ENCODE measurements at places on chromosomes 3 and 15.

GRCh38 chr3:48222616-48223513, at the start of gene CAMP:
Gene CAMP, plus strand, starts transcription at chr3:48223495. Its CDS starts 17 bp downstream, at chr3:48223512.
- no peak within 1 kb of the TSS for H3K27ac ChIP-seq
- H3K36me3 ChIP-seq, result no peaks in the 10 kb centered on the region
- DNase-seq, result no peak

- H3K27me3 ChIP-seq, result no peaks in the 10 kb centered on the region
- H3K4me3 ChIP-seq, result no peak overlapping the region
- no peaks in the 10 kb centered on the region for H3K4me1 ChIP-seq
- H3K36me3 ChIP-seq, result peaks cover 32% of the 10 kb centered on the region
- DNase-seq, result no peak
- no peak overlapping the region for H3K27ac ChIP-seq
Observed at GRCh38 chr15:41423979-41424659, 7.2 kb downstream of the RTF1 start.

DNA sequence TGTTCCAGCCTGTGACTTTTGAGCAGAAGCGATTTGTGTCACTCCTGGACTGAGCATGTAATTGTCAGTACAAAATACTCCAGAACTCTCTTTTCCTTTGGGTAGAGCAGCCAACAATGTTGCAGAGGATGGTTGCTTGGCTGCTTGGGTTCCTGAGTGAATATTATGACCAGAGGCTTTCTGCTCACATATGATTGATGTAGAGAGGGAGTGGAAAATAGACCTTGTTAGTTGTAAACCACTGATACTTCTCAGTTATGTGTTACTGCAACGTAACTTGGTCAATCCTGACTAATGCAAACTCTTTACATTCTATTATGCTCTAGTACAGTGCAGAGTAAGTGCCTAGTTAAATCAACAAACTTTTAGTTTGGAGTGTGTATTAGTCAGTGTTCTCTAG, 322.6 kb upstream of the KCNH8 start:
- H3K4me1 ChIP-seq, result no peaks in the 10 kb centered on the region
- H3K36me3 ChIP-seq, result no peaks in the 10 kb centered on the region
- no peak overlapping the region for H3K27ac ChIP-seq
- no peak for DNase-seq

DNA sequence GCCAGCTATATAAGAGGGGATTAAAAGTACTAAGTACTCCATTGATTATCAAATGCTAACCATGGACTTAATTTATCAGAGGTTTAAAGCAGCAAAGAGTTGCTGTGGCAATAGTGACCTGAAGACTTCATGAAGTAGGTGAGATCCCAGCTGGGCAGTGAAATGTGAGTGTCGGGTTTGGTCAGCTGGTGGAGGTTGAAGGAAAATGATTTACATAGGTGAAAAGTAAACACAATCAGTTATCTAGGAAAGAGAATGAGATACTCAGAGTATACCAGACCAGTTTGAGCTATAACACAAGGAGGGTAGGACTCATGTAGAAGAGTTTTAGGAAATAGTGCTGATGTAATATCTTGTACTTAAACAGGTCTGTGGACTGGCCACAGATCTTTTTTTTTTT, 16.5 kb upstream of the FBXO22 start:
- no peak for DNase-seq
- no peak overlapping the region for H3K27ac ChIP-seq
- no peaks in the 10 kb centered on the region for H3K27me3 ChIP-seq
- peaks cover 86% of the 10 kb centered on the region for H3K36me3 ChIP-seq

DNA sequence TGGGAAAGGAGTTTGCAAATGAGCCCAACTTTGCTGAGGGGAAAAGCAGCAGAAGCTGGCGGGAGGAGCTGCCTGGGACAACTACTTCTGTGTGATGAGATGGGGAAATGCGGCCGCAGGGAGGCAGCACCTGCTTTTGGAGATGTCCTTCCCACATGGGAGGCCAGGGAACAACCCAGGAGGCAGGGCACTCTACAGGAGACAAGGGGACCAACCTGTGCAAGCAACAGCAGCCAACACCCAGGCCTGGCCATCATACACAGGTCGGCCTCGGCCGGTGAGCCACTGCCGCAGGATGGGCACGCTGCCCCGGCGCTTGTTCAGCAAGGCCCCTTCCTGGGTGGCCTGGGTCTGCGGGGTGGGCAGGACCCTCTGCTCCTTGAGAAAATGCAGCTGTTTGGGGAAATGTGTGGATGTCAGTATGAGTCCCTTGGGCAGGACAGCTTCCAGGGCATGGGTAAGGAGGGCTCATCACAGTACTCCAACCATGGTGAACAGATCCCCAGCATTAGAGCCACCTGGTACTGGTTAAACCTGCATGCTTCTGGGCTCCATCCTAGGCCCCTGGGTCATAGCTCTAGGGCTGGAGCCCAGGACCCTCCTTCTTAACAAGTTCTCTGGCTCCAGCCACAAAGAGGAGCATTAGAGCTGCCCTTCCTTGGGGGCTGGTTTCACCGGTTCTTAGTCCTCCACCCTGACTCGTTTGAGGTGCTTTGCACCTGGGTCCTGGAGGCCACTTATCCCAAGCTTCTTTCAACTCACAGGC, 11.6 kb downstream of the EPB42 start:
- no peaks in the 10 kb centered on the region for H3K4me1 ChIP-seq
- H3K36me3 ChIP-seq, result no peaks in the 10 kb centered on the region
- no peak overlapping the region for H3K27ac ChIP-seq
- no peaks in the 10 kb centered on the region for H3K27me3 ChIP-seq
- no peak for DNase-seq
- no peak overlapping the region for H3K4me3 ChIP-seq

- H3K27ac ChIP-seq, result no peak overlapping the region
- no peak for DNase-seq
- H3K4me1 ChIP-seq, result no peaks in the 10 kb centered on the region
- no peaks in the 10 kb centered on the region for H3K36me3 ChIP-seq
- H3K4me3 ChIP-seq, result no peak overlapping the region
Observed at GRCh38 chr15:25796395-25796794, 66.7 kb downstream of the ATP10A start.

GRCh38 chr3:42424911-42425310, 14.5 kb upstream of the LYZL4 start:
- no peaks in the 10 kb centered on the region for H3K27me3 ChIP-seq
- no peak overlapping the region for H3K4me3 ChIP-seq

GRCh38 chr3:105513042-105513441, 146.3 kb downstream of the ALCAM start:
- no peak overlapping the region for H3K4me3 ChIP-seq
- no peak overlapping the region for H3K27ac ChIP-seq
- no peaks in the 10 kb centered on the region for H3K27me3 ChIP-seq
- DNase-seq, result no peak
- no peaks in the 10 kb centered on the region for H3K4me1 ChIP-seq
- H3K36me3 ChIP-seq, result no peaks in the 10 kb centered on the region

GRCh38 chr3:37442397-37442796, 268.0 kb upstream of the LRRFIP2 start:
- no peaks in the 10 kb centered on the region for H3K36me3 ChIP-seq
- H3K27me3 ChIP-seq, result no peaks in the 10 kb centered on the region
- no peak overlapping the region for H3K4me3 ChIP-seq
- DNase-seq, result no peak
- no peak overlapping the region for H3K27ac ChIP-seq

DNA sequence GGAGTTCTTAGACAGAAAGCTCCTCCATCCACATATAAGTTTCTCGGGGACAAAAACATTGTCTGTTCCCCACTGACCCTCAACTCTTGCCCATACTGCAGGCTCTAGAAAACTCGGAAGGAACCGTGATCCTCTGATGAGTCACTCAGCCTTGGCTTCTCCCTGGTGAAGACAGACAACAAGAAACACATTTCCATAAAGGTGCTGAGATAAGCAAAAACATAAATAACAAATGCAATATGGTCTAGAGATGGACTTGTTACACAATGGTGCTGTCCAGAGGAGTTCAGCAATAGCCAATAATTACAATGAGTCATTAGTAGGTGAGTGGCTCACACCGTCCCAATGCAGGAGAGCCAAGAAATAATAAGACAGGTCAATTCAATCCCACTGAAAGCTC, 43.7 kb downstream of the MAGI1 start:
- H3K27ac ChIP-seq, result no peak overlapping the region
- DNase-seq, result no peak
- no peaks in the 10 kb centered on the region for H3K27me3 ChIP-seq
- no peak overlapping the region for H3K4me3 ChIP-seq

DNA sequence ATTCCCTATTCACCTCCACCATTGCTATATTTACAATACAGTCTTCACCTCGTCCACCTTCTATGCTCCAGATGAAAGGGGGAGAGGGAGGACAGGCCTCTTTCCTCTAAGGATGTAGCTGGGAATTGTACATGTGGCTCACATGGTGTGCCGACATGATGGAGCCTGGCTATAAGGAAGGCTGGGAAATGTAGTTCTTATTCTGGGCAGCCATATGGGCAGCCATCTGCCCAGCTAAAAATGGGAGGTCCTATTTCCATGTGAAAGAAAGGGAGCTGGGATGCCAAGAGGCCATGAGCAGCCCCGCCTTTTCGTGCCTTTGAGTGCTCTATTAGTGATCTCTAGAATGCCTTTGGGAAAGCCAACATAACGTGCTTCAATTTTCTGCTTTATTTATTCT, 27.1 kb upstream of the MGLL start:
- no peak overlapping the region for H3K4me3 ChIP-seq
- no peak overlapping the region for H3K27ac ChIP-seq
- H3K4me1 ChIP-seq, result peaks cover 2% of the 10 kb centered on the region
- H3K36me3 ChIP-seq, result no peaks in the 10 kb centered on the region
- DNase-seq, result no peak

DNA sequence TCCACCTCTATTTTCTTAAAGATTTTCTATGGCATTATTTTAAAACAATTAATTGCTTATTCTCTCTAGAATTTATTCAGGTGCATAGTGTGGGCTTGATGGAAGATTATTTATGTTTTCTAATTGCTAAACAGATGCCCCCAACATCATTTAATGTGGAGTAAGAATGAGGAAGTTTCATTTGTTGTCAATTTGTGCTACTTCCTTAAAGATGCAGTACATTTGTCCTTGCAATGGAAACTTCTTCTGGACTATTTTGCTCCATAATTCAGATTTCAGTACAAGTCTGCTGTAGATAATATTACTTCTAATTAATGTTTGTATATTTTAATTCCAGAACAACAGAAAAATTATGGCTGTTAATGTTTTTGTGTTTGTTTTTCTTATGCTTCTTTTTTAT, 104.8 kb downstream of the TGFBR2 start:
- no peaks in the 10 kb centered on the region for H3K36me3 ChIP-seq
- DNase-seq, result no peak
- no peak overlapping the region for H3K27ac ChIP-seq
- no peak overlapping the region for H3K4me3 ChIP-seq
- no peaks in the 10 kb centered on the region for H3K27me3 ChIP-seq
- H3K4me1 ChIP-seq, result no peaks in the 10 kb centered on the region

- H3K36me3 ChIP-seq, result no peaks in the 10 kb centered on the region
- H3K4me3 ChIP-seq, result no peak overlapping the region
- no peaks in the 10 kb centered on the region for H3K4me1 ChIP-seq
- no peak for DNase-seq
Observed at GRCh38 chr3:74564560-74564959, 49.9 kb downstream of the CNTN3 start.

DNA sequence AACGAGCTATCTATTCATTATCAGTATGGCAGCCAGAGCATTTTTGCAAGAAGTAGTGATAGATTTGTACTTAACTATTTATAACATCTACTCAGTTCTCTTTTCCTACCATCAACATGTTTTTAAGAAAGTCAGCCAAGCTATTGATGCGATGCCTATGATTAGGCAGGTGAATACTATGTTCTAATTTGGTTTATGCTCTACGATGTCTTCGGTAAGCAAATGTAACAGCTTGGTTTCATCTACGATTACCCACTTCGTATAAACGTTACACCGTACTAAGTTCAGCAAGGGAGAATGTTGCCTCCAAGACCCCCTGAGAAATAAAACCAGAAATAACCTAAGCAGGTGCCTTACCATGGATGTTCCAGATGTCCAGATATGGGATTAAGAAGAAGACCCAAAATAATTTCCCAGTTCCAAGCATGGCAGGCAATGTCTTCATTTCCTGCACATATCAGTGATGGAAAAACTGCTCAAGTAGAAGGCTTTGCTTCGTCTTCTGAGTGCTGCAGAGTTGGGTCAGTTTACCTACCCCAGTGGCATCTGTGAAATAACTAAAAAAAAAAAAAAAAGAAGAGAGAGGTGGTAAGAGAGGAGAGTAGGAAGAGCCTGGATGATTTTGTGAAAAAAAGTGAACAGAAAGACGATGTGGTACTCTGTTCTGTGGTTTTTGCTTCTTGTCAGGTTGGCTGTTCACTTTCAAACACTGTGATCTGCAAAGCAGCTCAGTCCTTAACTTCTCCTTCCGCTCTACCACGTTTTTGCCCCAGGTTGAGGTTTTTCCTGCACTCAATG, at the start of gene BTLA:
Gene BTLA, minus strand, starts transcription at position 559 of the 798 bp plus-strand sequence. Its CDS starts 114 bp downstream, at position 445.
- no peak for DNase-seq
- no peaks in the 10 kb centered on the region for H3K36me3 ChIP-seq
- no peak within 1 kb of the TSS for H3K27ac ChIP-seq
- no peaks in the 10 kb centered on the region for H3K4me1 ChIP-seq

DNA sequence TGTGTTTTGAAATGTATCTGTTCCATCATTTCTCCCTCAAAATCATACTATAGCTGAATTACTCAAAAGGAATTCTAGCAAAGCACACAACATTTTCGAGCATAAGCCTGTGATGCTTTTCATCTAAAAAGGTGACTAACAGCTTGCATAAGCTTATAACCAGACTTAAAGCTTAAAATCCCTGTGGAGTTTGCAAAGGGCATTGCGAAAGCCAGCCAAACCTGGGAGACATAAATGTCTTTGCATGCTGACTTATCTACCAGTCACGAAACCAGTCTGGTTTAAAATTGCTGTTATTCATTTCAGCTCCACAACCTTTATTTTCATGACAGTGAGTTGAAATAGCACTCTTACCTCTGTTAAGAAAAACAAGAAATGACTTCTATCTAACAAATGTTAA, 35.6 kb upstream of the LIPC start:
- DNase-seq, result no peak
- no peaks in the 10 kb centered on the region for H3K36me3 ChIP-seq
- H3K27me3 ChIP-seq, result no peaks in the 10 kb centered on the region
- no peak overlapping the region for H3K4me3 ChIP-seq
- peaks cover 13% of the 10 kb centered on the region for H3K4me1 ChIP-seq

- H3K36me3 ChIP-seq, result no peaks in the 10 kb centered on the region
- no peak for DNase-seq
Observed at GRCh38 chr3:64901522-64901885, 213.7 kb upstream of the ADAMTS9 start.

- no peaks in the 10 kb centered on the region for H3K36me3 ChIP-seq
- no peak for DNase-seq
- H3K4me3 ChIP-seq, result no peak overlapping the region
- H3K4me1 ChIP-seq, result no peaks in the 10 kb centered on the region
- no peak overlapping the region for H3K27ac ChIP-seq
- H3K27me3 ChIP-seq, result no peaks in the 10 kb centered on the region
Observed at GRCh38 chr3:189053322-189053721, 118.4 kb upstream of the TPRG1 start.

DNA sequence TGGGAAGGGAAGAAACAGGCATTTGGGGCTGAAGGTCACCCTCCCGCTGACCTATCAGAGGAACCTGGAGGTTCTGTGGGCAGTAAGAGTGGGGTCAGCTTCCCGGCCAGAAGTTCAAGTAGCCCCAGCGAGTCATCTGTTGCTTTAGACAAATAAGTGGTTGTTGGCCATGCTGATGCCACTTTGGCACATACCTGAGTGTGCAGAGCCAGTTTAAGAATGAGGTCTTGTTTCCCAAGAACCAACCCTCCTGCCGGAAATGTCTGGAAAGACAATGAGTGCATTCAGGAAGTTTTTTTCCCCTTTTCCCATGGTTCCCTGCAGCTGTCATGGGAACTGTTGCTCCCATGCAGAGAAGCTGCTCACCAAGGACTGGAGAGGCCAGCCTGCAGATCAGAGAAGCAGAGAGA, 166.7 kb downstream of the ZNF621 start:
- no peaks in the 10 kb centered on the region for H3K27me3 ChIP-seq
- no peak overlapping the region for H3K4me3 ChIP-seq
- peaks cover 2% of the 10 kb centered on the region for H3K4me1 ChIP-seq
- DNase-seq, result no peak

Measured in neuronal stem cell (in vitro differentiated cells).